Putamen (tissue), 1 donor: ENCODE measurements at places on chromosomes 16 and 17.

DNA sequence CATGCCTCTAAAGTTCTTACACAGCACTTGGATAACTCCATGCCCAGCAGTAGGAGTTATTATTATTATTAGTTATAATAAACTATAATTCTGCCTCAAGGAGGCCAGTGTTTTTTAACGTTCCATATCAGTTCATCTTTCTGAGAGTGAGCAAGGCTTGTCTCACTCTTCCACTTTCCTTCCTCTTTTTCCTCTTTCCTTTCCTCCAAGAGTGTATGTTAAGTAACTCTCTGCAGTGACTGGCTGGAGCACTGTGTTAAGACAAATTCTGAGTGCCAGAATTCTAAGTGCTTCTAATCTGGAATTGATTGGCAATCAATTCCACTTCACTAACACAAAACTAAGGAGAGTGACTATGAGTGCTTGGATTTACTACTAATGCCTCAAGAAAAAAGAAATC lies 16.4 kb downstream of the CLEC19A start:
- no peak for DNase-seq

GRCh38 chr17:68771867-68772515 lies 170.8 kb upstream of the FAM20A start:
- DNase-seq: peak; percentile 77

DNA sequence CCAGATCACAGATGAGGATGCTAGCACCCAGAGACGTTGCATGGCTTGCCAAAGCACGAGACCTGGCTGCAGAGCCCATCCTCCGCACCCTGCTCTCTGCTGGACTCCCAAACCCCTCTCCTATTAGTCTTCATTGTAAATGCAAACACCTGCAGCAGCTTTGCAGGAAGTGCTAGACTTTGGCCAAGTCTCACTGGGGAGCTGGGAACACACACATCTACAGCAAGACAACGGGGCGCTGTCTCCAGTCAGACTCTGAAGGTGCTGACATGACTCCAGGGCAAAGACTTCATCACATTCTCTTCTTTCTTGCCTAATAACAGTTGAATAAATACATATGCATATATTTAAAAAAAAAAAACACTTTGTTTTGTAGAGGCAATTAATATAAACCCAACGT lies 43.8 kb downstream of the CYTH1 start:
- no peak for DNase-seq

DNA sequence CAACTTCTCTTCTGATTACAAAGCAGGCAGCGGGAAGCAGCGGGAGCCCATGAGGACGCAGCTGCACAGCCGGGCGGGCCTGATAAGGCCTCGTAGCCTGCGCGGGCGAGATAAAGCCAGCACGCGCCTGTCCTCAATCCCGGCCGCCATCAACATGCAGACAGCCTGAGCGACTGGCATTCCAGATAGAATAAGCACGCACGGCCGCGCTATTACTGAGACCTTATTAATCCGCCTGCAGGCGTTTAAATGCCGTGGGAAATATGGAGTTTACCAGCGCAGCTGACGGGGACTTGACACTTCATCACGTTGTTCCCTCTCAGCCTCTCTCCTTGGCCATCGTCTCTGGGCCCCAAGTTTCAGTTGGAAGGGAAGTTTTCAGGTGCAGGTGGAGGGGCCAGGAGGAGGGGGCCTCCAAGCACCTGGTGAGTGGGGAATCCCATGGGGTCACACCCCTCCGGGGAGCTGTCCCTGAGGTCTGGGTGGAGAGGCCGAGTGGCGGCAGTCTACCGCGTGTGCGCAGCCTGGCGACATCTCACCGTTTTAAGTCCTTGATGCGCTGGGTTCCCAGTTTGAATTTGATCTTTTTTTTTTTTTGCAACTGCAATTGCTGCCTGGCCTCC lies 27.3 kb upstream of the CBFA2T3 start:
- no peak for DNase-seq

GRCh38 chr16:54375071-54375470 lies 88.5 kb upstream of the IRX3 start:
- no peak for DNase-seq

DNA sequence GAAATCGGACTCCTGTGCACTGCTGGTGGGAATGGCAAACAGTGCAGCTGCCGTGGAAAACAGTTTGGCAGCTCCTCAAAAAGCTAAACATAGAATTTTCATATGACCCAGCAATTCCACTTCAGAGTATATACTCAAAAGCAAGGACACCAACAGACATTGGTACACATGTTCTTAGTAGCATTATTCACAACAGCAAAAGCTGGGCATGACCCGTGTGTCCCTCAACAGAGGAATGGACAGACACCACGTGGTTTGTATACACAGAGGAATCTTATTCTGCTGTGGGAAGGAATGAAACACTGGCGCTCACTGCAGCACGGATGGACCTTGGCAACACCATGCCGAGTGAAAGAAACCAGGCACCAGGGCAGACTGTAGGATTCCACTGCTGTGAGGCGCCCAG lies 16.0 kb downstream of the NPTX1 start:
- DNase-seq: no peak

DNA sequence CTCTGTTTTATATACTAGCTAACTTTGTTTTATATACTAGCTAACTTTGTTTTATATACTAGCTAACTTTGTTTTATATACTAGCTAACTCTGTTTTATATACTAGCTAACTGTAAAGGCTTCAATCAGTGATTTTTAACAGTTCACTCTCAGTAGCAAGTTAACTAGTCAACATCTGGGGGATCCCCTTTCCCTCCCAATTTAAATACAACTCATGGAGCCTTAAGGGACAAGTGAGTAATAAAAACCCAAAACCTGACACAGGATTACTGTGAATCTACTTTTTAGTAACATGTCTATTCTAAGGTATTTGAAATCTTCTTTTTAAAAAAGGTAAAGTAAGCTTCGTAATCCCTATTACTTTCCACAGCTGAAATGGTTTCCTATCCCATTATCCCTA lies 32.2 kb downstream of the FAM222B start:
- no peak for DNase-seq

GRCh38 chr16:27421961-27422740 lies 20.2 kb downstream of the IL21R start:
- DNase-seq: no peak

DNA sequence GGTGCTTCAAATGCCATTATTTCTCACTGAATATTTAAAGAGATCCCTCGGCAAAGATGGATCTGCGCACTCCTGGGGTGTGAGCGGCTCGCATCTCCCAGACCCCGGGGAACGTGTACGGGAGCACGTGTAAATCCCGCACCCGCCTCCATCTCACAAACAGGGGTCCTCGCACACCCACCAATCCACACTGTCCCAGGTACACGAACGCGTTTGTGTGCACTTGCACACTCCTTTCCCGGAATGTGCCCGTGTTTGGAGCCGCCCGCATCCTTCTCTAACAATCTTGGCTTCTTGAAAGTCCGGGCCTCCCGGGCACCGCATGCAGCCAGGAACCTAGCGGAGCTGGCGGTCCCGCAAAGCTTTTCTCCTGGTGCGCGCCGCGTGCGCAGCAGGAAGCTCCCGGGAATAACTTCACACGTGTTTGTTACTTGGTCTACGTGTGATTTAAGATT lies 2.5 kb upstream of the SALL1 start:
- no peak for DNase-seq
